ENCODE measurements at places on chromosomes 16 and 17.

DNA sequence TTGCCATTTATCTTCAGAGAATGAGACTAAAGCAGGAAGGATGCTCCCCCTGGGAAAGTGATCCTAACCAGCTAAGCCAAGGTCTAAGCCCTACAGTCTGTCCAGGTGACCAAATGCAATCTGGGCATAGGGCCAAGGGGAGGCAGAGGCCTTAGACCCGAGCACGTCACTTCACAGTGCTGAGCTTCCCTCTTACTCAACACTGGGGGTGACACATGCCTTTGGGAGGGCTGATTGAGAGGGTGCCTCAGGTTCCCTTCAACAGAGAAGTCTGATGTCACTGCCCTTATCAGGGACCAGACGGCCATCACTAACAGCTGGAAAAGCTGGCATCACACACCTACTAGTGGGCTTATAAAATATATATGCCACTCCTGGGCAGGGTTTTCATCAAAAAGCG is 4.0 kb downstream of the CIAO2B start:
- DNase-seq: no peak

GRCh38 chr16:69111876-69112230 is 6.4 kb downstream of the HAS3 start:
- DNase-seq: no peak

DNA sequence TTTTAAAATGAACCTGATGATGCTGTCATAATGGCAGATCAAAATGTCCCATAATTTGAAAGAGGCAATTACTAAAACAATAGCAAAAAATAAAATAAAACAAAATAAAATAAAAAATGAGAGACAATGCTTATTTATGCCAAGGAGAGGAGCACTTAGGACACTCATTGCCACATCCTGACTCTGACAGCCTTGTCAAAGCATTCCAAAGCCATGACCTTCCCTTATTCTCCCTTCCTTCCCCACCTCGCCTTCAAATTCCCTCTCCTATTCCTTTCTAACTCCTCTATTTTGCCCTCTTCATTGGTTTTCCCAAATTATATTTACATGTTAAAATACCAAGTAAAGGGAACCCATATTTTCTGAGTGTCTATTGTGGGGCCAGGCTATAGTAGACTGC is 220.0 kb downstream of the CDH13 start:
- DNase-seq: no peak

DNA sequence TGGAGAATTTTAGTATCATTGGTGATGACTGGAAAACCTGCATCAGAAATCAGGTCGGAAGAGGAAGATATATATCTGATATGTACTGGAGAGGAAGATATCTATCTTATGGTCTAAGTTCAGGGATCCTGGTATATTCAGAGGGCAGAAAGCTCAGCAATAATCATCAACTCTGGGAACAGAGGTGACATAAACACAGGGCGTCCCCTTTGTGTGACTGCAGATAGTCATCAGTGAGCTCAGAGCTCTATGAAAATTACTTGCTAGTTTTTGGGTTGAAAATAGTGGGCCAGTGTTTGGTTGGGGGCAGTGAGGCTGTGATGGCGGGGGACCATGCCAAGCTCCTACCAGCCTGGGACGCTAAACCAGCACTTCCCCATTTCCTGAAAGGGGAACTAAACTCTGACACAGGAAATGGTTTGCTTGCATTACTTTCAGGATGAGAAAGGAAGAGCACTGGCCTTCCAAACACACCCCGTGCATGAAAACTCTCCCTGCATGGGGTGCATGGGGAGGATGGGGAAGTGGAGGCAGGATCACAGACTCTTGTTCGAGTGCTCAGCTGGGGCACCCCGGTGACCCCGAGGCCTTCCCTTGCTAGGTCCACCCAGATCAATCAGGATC is 15.8 kb downstream of the NOD2 start:
- no peak for DNase-seq

- DNase-seq: no peak
These were observed 6.2 kb downstream of the AANAT start for GRCh38 chr17:76473541-76473985.

GRCh38 chr17:58918884-58919283 is 163.2 kb downstream of the PPM1E start:
- DNase-seq: no peak

GRCh38 chr17:83091257-83092141 is 12.1 kb downstream of the METRNL start:
- no peak for DNase-seq

DNA sequence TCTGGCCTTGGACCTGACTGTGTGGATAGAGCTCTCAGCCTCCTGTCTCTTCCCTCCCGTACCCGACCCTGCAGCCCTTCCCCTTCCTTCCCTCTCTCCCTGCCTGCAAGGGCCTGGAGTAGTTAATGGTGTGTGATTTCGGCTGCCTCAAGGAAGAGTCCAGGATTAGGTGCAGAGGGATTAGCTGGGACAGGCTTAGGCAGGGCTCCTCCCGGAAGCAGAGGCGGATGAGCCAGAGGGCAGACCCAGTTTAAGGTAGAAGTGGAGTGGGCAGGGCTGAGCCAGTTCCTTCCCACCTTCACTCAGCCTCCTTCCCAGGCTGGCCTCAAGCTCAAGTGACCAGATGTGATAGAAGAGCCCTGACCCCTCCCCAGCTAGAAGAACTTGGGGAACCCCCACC is 16.8 kb downstream of the GUCY2D start:
- no peak for DNase-seq
